ENCODE measurements at places on chromosomes 11 and 22.
A peak's percentile ranks its signal among the peaks of the same experiment; 100 is the strongest.

- no peak for DNase-seq
These were observed 215.0 kb upstream of the E2F8 start for GRCh38 chr11:19455731-19456130.

DNA sequence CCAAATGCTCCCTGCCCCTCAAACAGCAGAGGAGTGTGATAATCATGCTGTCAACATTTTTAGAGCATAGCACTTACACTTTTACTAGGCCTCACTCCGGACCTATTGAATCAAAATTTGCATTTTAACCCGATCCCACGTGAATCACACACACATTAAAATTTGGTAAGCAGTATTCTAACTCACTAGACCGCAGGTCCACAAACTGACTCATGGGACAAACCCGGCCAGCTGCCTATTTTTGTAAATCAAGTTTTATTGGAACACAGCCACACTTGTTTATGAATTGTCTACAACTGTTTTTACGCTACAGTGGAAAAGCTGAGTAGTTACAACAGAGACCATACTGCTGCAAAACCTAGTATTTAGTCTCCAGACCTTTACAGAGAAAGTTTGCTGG, 43.3 kb downstream of the SNX19 start:
- peak; percentile 7 for DNase-seq

DNA sequence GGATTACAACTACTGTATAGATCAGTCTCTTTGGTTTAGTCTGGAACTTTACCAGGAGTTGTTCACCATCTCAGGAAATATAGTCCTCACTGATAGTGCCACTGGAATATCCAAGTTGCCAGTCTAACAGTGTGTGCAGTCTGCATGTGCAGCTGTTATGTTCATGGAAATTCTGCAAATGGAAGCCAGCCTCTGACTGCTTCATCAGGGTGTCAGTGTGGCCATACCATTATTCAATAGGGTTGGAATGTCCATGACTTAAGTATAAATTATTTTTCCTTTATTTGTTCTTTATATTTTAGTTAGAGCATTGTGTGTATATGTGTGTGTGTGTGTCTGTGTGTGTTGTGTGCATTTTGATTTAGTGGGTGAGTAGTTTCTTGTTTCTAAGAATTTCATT, 51.8 kb downstream of the C11orf96 start:
- DNase-seq, result no peak

DNA sequence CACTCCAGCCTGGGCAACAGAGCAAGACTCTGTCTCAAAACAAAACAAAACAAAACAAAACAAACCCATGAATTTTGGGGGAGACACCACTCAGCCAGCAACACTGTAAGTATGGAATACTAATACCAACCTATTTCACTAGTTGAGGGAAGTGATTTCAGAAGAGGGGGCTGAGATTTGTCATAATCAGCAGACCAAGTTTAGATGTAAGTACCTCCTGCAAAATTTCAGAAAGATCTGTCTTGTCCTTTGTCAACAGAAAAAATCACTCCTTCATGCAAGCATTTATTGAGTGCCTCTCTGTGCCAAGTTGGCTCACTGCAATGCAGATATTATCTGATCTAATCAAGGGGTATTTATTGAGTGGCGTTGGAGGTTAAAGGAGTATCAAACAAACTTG, 23.4 kb upstream of the ADA2 start:
- no peak for DNase-seq
